ENCODE measurements at places on chromosomes 11 and 22.

DNA sequence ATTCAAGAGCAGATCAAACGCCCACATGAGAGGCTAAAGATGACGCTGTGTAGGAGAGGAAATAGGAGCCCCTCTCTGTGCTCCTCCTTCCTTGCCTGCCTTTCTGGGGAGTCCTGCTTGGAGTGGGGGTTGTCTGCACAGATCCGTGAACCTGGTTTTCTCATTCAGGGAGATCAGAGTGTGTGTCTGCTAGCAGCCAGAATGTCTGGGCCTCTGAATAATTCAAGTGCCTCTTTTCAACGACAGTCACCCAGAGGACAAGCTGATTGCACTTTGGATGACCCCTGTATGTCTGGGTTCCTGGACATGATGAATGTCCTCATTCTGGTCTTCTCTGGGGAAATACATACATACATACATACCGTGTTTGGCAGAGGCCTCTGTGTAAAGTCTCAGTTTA is 592.5 kb upstream of the B3GAT1 start:
- no peak for DNase-seq

DNA sequence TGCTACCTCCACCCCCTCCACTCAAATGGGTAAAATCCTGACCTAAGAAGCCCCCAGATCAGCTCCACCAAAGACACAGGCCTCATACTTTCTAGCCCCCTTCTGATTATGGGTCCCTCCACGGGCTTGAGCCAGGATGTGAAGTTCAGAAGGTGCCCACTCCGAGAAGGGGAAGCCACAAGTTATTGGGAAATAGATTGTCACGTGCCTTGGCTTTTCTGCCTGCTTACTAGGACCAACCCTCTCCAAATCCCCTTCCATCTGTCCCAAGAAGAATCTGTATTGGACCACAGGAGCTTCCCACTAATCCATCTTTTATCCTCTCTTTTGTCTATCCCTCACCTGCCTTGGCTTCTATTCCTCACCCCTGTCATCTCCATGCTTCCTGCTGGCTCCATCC is 3.0 kb upstream of the NRGN start:
- no peak for DNase-seq

- no peak for DNase-seq
These were observed 38.3 kb upstream of the MYH9 start for GRCh38 chr22:36425977-36426523.

- DNase-seq, result no peak
These were observed 110.4 kb upstream of the TIMP3 start for GRCh38 chr22:32691101-32691500.

DNA sequence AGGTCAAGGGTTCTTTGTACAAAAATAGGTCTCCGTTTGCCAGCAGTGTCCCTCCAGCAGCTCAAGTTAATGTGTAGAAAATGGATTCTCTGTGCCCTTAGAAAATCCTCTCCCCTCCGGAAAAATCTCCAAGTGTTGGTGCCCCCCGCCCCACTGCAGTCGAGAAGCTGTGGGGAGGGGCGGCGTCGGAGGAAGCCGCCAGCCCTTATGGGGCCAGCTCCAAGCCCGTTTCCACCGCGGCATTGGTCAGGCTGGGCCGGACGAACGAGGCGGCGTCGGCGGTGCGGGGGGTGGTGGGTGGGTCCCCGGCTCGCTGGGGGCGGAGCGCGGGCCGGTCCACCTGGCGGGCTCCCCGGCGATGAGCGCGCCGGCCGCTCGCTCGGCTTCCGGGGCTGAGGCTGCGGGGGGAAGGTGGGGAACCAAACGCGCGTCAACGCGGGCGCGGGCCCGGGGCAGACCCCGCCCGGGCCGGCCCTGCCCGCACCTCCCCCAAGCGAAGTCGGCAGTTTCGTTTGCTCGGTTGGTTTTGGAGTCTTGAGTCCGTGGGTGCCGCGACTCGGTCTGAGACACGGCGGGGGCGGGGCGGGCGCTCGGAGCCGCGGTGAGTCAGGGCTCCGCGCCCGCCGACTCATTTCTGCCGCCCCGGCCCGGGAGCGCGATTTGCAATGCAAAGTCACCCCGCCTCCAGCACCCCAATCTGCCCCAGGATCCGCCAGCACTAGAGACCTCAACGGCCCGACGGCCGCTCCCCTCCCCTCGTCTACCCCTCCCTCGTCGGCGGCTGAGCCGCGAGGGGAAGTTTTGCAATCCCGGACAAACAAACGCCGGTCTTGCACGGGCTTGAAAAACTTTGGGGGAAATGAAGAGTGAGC is 1.4 kb downstream of the ASCL2 start:
- peak; percentile 82 for DNase-seq

GRCh38 chr22:17222503-17222902 is 3.3 kb upstream of the ADA2 start:
- DNase-seq, result no peak

DNA sequence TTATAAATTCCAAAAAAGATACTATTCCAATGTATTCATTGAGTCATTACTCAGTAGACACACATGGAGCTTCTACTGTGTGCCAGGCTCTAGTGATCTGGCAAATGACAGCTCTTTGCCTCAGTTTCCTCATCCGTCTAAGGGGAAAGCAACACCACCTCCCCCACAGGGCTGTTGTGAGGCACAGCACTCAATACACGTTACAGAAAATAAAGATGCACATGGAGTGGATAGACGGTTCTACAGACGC is 6.5 kb upstream of the MALAT1 start:
- DNase-seq, result no peak

- no peak for DNase-seq
These were observed 4.7 kb downstream of the TNNT3 start for GRCh38 chr11:1924181-1924580.

DNA sequence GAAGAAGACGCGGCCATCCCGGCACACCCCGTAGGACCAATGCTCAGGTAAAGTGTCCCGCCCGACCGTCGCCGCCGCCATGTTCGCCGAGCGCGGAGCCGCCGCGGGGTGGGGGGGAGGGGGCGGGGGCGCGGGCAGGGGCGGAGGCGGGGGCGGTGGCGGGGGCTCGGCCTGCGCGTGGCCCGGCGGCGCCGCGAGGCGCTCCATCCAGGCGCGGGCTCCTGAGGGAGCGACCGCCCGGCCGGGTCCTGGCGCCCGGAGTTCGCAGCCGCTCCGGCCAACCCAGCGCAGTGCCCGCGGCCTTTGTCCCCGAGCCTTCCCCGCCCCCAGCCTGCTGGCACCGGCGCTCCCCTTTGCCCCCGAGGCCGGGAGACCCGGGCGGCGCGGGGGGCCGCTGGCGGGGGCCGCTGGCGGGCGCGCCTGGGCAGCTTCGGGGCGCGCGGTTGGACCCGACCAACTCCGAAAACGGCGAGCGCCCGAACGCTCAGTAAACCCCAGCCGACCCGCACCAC is at the start of gene PLEKHA7:
Gene PLEKHA7, minus strand, starts transcription at position 94 of the 512 bp plus-strand sequence. Its CDS starts 13 bp downstream, at position 81.
- peak; percentile 23 for DNase-seq

- DNase-seq, result no peak
These were observed 23.5 kb downstream of the TMEM184B start for GRCh38 chr22:38249301-38249700.

- no peak for DNase-seq
These were observed at the start of gene CABP2 for GRCh38 chr11:67522844-67523555. CABP2 (minus strand) TSS chr11:67523446; CDS start chr11:67523326, 120 bp downstream.

GRCh38 chr11:46397526-46397925 is 6.0 kb upstream of the CHRM4 start:
- no peak for DNase-seq
